ENCODE measurements at places on chromosomes 6 and 20.

GRCh38 chr6:118718903-118719302, 67.5 kb upstream of the CEP85L start:
- no peak for DNase-seq

- DNase-seq: peak; percentile 30
Observed at GRCh38 chr20:20824924-20825584, 112.6 kb upstream of the RALGAPA2 start.

DNA sequence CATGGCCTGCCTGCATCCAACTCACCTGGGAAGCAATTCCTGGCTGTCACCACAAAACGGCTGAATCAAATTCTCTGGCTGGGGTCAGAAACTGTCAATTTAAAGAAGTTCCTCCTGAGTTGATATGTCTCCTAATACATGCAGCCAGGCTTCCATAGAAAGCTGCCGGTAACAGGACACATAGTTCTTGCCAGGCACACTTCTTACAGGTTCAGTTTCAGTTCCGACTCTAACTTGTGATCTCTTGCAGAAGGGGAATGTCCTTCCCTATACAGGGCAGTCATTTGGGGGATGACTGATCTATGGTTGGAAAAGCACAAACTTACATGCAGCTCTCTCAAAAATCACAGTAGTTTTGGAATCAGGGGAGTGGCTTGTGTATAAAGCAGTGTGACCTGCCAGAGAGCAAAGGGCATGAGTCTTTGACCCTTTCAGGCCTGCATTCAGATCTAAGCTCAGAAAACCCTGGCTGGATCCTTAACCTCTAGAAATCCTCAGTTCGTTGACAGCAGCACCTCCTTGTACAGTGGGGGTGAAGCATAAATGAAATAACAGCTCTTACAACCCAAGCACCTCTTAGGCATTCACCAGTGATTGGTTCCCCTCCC, 195.6 kb downstream of the SCP2D1 start:
- peak; percentile 10 for DNase-seq

GRCh38 chr20:1718604-1719384, 61.2 kb upstream of the SIRPG start:
- DNase-seq: no peak

DNA sequence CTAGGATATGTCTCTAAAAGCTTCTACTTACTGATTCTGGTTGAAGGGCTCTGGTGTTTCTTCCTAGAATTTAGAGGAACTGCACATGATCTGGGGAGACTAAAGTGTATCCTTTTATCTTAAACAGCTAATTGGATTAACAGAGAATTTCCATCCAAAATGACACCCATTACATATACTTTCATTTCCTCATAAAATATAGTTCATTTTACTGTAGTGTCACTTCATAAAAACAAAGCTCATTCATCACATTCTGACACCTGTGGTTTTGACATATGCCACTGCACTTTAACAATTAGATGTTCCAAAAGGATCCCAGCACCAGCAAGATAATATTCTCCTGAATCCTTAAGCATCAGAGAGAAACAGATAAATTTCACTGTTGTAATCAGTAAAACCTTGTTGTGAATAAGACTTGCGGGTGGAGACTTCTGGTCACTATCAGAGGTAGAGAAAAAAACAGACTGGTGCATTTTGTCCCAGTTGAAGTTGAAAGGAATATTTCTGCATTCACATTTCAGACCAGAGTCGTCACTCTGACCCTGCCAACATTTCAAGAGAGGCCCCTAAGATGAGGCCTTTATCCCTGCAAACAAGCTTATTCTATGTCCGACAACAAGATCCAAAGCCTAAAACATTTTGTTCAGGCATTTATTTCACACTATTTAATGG, 175.3 kb upstream of the BMP5 start:
- no peak for DNase-seq

DNA sequence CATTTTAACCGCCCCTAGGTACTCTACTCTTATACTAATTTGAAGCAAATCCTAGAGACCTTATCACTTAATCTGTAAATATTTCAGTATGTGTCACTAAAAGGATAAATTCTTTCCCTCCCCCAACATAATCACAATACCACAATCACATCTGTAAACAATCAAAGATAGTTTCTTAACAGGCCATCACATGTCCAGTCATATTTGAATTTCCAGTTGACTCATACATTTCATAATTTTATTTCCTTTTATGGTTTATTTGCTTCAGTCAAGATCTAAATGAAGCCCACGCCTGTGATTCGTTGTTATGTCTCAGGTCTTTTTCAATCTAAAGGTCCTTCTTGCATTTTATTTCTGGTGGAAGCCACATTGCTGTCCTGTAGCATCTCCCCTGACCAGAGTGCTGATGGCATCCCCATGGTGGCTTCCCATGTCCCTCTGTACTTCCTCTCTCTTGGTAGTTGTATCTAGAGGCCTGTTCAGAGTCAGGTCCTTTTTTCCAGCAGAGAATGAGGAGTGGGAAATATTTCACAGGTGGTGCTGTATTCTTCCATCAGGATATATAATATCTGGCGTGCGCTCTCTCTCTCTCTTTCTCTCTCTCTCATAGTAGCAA, 128.6 kb upstream of the SLC22A23 start:
- no peak for DNase-seq

GRCh38 chr6:154370545-154370944, 13.9 kb upstream of the IPCEF1 start:
- peak; percentile 40 for DNase-seq

- no peak for DNase-seq
Observed at GRCh38 chr6:53378208-53378607, 29.5 kb upstream of the ELOVL5 start.

GRCh38 chr6:150813319-150813992, 52.0 kb upstream of the MTHFD1L start:
- DNase-seq: no peak

DNA sequence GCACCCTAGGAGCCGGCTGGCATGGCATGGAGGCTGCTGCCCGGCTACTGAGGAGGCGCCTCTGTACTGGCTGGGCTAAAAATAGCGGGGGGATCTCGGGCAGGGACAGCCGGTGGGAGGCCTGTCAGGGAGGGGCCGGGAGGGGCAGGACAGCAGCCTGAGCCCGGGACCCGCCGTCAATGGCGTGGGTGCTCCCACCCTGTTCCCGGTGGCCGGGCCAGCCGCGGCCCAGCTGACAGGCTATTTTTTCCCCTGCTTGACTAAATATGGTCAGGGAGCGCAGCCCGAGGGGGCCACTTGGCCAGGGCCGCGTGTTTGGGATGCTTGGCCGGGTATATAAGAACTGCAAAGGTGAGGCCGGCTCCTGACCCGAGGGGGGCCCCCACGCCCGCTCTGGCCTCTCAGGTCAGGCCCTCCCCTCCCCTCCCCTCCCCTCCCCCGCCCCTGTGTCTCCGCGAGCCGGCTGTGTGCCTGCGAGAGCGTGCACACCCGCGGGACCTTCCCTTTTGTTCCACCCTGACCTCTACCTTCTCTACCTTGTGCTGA, 74.4 kb upstream of the GATA5 start:
- no peak for DNase-seq

- DNase-seq: no peak
Observed at GRCh38 chr6:5099537-5099936, 14.4 kb downstream of the PPP1R3G start.

DNA sequence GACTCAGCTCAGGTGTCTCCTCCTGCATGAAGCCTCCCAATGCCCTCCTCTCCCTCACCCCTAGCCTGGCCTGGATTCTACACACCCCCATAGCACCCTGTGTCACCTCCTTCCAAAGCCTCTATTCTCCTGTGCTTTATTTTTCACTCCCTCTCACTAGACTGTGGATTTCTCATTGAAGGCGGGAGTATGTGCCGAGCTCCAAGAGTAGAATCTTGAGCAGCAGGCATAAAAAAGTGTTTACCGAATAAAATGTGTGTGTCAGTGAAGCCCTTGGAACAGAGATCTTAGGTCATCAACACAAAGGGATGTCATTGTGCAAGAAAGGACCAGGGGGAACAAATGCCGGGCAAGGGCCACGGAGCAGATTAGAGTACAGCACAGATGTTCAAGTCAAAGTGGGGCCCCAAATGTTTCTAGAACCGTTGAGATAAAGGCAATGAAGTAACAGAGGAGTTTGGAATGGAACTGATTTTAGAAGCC, 106.1 kb upstream of the TMEM170B start:
- no peak for DNase-seq

DNA sequence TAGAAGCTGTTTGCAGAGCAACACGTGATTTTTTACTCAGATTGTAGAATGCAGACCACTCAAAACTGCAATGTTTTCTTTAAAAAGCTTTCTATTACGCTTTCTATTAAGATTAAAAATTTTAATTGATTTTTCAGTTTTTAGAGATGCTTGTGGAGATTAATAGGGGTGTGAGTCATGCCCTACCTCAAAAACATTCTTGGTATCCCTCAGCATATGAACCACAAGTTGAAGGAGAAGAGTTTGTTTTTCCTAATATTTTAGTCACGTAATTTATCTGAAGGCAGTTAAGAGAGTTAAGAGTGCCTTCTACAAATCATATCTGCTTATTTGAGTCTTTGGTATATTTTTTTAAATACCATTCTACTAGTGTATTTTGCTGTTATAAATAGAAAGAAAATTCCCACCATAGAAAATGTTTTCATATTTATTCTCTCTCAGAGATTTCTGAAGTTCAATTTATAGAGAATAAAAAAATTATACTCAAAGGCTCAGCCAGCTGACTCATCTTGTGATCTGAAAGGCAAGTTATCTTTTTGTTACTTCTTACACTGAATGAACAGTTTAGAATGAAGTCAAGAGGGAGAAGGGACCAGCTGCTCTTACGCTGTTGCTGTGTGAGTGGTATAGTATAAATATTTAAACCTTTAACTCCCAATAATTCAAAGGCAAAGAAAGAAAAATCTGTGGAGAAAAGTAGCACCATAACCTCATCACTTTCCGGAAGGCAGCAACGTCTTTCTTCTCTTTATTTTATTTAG, 7.6 kb downstream of the RIPOR2 start:
- no peak for DNase-seq

DNA sequence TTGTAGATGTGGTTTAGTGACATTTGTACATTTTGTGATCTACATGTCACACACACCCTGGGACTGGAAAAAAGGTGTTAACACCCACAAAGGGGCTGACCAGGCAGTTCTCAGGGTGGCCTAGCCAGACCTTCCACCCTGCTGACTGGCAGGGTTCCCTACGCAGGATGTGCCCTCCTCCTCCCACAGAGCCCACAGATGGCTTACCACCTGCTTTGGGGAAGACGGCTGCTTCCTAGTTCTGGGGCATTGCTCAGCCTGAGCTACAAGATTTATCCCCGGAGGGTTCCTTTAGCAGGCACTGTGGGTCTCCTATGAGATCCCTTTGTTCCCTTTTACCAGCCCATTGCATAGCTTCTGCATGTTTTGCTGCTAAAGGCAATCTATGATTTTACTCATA, 35.1 kb downstream of the SNAP25 start:
- no peak for DNase-seq

DNA sequence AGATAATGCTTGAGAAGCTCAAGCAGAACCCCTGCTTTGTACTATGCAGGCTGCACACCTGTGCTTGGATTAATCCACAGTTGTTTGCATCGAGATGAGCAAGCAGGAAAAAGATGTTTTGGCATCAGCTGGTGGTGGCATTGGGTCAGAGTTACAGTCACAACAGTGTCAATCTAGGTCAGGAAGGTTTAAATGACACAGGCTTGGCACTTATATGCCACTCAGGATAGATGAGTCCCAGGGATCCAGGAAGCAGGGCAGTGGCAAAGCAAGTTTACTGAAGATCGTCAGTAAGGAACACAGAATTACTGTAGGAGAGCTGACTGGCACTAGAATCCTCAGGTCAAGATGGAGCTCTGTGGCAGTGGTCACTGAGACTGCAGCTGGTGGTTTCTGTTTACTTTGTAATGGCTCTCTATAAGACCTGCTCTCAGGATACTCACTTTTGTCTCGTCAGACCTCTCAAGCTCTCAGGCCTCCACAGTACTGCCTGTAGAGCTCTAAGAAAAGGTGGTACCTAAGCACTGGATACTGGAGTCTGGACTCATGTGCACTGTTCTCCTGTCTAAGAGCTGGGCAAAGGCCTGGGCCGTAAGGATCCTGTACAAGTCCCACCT, 110.1 kb upstream of the HS3ST5 start:
- DNase-seq: no peak

DNA sequence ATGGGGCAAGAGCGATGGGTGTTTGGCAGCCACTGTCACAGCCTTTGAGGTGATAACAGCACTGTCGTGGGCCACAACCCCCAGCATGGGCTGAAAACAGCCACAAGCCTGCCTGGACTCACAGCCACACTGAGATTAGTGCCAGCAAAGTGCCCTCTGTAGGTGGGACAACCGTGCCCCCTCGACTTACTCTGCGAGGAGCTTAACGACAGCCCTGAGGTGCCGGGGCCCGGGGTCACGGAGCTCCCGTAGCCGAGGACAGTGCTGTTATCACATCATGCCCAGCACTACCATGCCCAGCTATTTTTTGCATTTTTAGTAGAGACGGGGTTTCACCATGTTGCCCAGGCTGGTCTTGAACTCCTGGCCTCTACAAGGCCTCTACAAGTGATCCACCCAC, 36.6 kb downstream of the SUMO4 start:
- no peak for DNase-seq

GRCh38 chr6:45572833-45573232, 195.1 kb upstream of the SUPT3H start:
- no peak for DNase-seq

GRCh38 chr6:54307439-54307910, 766 bp upstream of the TINAG start:
- no peak for DNase-seq

DNA sequence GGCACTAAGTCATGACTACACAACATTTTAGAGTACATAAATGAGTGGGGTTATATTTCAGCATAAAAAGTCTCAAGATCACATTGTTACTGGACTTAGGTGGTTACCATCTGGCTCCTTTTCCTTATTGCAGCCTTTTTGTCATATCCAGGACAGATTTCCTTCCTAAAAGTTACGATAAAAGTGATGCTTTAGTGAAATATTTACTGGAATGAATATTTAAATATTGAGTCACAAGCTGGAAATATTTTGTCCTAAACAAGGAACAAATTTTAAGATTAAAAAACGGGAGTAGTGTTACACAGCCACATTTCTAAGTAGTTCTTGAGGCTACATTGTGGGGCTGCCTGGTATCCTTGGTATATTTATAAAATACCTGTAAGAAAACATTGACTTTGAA, 52.2 kb downstream of the CDC40 start:
- DNase-seq: no peak

- peak; percentile 62 for DNase-seq
Observed at GRCh38 chr20:25310268-25310920, 62.5 kb downstream of the PYGB start.

GRCh38 chr6:121755485-121755884, 320.0 kb downstream of the GJA1 start:
- no peak for DNase-seq

GRCh38 chr20:41609474-41609873, 8.7 kb downstream of the CHD6 start:
- DNase-seq: no peak
